Hippocampal formation (tissue), 2 donors: ENCODE measurements at places on chromosomes 12 and 14.

GRCh38 chr14:49970474-49971147 lies 77.7 kb downstream of the ARF6 start:
- DNase-seq = no peak

GRCh38 chr14:95953111-95953724 lies 76.6 kb downstream of the TUNAR start:
- no peak for DNase-seq

GRCh38 chr12:5568325-5568981 lies 136.5 kb downstream of the NTF3 start:
- no peak for DNase-seq

- no peak for DNase-seq
Observed at GRCh38 chr14:70011098-70011497, 131.9 kb downstream of the SMOC1 start.

GRCh38 chr14:100767788-100768536 lies 41.3 kb downstream of the DLK1 start:
- DNase-seq = no peak

DNA sequence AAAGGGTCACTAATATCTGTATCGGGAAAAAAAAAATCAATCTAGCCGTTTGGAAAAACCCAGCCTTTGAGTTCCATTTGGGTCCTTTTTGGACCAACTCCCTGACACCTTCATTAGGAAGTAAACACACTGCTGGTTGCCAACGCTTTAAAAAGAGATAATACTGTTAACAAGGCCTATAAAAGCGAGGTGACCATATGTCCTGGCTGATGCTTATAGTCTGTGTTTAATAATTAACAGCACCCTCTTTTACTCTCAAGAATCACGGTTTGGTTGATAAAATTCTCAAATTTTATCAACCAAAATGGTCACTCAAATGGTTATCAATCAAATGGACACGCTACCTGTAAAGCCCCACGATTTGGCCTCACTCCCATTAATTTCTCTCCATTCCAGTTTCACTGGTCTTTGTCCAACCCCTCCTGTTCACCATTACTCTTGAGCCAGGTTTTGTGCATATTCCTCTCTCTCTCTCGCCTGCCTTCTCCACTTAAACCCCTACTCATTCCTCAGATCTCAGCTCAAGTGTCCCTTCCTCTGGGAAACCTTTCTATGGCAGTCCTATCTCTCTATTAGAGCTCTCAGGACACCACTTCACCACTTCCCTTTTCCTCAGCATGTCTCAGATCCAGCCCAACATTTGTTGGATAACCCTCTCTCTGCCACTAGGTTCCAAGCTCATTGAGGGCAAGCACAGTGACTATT lies 9.5 kb downstream of the BTG1 start:
- DNase-seq = no peak

- DNase-seq = no peak
Observed at GRCh38 chr14:34106310-34106709, 155.4 kb upstream of the EGLN3 start.

- DNase-seq = no peak
Observed at GRCh38 chr12:44497044-44497443, 379.1 kb downstream of the NELL2 start.

DNA sequence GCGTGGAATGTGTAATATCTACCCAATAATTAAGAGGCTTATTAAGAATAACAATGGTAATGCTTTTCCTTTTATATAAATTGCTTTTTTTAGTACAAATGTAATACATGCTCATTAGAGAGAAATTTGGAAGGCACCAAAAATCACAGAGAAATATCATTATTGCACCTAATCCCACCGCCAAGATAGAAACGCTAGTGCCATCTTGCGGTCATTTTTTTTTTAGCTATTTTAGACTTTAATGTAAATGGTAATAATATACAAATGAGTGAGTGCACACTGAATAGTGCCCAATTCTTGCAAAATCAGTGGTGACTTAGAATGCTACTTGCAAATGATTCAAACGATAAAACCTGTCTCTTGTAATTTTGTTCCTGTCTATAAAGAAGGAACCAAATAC lies 576.8 kb upstream of the TMEM132C start:
- no peak for DNase-seq

DNA sequence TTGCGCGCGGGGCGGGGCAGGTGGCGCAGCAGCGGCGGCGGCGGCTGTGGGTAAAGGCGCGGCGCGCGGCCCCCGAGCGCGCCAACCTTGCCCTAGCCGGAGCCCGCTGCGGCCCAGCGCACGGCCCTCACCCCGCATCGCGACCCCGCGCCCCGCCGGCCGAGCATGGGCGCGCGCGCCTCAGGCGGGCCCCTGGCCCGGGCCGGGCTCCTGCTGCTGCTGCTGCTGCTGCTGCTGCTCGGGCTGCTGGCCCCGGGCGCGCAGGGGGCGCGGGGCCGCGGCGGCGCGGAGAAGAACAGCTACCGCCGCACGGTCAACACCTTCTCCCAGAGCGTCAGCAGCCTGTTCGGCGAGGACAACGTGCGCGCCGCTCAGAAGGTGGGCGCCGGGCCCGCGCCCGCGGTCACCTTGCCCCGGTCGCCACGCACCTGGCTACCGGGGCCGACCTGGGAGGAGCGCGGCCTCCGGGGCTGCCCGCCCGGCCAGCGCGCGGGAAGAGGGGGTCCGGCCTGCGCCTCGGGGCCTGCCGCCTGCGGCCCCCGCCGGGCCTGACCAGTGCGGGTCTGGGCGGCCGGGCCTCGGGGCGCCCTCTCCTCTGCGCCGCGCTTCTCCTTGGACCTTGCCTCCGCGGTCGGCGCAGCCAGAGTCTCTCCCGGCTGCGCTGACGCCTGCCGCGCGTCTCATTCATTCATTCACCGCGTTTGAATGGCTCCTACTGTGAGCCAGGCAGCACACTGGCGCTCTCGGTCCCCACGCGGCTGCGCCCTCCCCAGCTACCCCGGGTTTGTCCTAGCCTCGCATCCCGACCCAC lies at the start of gene BRI3BP:
TSS of gene BRI3BP (plus strand) at position 20 of the 811 bp plus-strand sequence. CDS start at position 166, 146 bp downstream.
- DNase-seq = peak; percentile 46

DNA sequence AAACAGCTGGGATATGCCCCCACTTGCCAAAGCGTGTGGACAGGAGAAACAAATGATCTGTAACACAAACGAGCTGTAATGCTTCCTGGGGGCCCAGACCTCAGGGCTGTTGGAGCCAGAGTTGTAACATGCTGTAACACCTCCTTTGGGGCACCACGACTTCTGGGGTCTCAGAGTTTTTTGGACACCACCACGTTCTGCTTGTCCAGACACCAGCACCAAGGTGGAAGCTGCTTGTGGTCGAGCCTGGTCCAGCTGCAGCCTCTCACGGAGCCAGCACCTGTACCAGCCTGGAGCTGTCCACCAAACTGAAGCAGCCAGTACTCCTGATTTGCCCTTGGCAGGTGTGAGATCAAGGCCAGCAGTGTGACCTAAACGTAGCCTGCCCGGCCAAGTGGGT lies 879.4 kb downstream of the SLC6A15 start:
- DNase-seq = no peak

DNA sequence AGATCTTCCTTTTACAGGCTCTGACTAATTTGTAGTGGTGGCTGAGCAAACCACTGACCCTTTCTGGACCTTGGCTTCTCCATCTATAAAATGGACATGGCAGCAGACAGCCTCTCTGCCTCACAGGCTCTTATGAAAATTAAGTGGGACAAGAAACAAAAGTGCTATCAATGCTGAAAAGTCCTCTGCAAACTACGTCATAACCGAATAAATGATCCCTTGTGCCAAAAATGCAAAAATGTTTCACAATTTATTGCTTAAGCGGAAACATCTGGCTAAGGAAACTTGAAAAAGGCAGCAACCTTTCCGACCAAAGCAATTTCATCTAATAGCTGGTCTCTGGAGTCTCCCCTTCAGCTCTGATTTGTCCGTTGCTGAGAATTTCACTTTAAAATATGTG lies 108.5 kb upstream of the PLXNC1 start:
- no peak for DNase-seq

DNA sequence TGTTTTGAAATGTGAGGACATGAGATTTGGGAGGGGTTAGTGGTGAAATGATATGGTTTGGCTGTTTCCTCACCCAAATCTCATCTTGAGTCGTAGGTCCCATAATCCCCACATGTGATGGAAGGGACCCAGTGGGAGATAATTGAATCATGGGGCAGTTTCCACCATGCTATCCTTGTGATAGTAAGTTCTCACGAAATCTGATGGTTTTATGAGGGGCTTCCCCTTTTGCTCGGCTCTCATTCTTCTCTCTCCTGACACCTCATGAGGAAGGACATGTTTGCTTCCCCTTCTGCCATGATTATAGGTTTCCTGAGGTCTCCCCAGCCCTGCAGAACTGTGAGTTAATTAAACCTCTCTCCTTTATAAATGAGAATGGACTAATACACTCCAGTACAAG lies 18.0 kb downstream of the GALNT6 start:
- DNase-seq = no peak

DNA sequence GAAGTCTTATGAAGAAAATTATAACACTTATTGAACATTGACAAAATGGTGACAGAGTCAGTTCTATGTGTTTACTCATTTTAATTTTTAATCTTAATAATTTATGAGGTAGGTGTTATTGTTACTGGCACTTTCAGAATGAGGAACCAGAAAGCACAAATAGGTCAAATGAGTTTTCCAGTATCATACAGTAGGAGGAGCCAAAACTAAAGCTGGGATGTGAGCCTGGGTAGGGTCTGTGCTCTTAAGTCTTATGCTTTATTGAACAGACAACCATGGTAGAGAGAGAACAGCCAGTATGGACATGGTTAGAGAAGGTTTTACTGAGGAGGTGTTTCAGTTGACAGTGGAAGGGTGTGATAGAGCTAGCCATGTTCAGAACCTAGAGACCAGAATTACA lies 775.7 kb downstream of the TMTC2 start:
- DNase-seq = no peak

- no peak for DNase-seq
Observed at GRCh38 chr14:94581127-94581999, at the start of gene SERPINA5. Gene SERPINA5 (plus strand): TSS chr14:94581426. CDS start chr14:94587363, 5,937 bp downstream.

DNA sequence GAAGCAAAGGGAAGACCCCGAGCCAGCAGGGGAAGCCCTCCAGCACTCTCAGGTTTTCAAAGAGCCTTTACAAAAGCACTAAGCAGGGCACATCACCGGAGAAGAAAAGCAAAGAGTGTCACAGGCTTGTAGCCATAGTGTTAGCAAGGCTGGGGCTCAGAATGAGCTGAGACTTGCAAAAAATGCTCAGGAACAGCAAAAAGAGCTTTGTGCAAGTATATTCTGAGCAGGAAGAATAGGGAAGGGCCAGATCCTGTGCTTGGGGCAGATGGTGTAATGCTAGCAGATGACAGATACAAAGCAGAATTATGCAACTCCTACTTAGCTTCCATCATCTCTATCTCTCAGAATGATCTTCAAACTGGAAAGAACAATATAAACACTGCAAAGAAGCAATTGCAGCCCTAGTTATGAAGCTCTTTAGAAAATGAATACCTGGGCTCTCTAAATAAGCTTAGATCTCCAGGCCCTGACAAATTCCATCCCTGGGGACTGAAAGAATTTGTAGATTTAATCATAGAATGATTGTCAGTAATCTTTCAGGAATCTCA lies 23.7 kb upstream of the PARP11 start:
- DNase-seq = no peak

- DNase-seq = no peak
Observed at GRCh38 chr12:26514364-26514763, 318.6 kb downstream of the ITPR2 start.

DNA sequence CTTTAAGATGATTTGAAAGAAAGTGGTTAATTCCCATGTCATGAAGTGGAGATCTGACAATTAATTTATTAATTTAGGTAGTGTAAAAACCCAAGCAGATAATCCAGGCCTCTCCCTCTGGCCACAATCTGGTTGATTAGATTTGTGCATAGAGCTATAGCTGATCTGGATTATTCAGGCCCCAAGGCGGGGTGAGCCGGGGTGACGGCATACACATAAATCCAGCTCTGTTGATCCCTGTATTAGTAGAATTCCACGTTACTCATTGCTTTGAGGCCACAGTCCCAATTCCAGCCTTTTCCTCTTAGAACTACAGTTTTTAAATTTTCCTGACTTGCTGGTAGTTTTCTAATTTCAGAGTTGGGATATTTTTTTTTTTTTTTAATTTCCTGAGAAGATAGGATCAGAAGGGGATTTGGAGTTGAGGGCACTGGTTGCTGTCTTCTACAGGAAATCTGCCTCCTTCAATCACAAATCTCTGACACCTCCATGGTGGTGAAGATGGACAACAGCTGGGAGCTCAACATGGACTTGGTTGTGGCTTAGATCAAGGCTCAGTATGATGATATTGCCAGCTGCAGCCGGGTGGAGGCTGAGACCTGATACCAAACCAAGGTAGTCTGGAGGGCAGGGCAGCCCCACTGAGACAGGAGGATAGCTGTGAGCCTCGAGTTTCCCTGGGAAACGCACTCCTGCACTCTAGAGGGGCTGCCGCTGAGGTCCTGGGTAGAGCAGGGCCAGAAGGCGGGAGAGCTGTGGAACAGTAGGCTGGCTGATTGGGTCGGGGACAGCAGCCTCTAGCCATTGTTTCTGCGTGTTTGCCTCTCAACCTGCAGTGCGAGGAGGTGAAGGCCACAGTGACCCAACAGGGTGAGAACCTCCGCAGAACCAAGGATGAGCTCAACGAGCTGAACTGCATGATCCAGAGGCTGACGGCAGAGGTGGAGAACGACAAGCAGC lies 19.4 kb downstream of the KRT85 start:
- DNase-seq = no peak

DNA sequence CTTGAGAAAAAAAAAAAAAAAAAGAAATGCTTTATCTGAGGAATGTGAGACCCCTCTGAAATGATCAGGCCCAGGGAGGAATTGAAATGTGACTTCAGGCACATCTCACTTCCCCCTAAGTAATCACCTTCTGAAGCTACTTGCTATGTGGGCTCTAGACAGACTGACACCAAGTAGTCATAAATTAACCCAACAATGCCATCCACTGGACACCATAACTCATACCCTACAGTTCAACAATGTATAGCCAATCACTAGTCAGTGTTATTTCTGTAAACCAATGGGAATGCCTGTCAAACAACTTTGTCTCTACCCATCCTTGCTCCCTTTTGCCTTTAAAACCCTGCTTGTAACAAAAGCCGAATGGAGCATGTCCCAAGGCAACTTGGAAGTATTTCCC lies 182.7 kb upstream of the TMPO start:
- no peak for DNase-seq

DNA sequence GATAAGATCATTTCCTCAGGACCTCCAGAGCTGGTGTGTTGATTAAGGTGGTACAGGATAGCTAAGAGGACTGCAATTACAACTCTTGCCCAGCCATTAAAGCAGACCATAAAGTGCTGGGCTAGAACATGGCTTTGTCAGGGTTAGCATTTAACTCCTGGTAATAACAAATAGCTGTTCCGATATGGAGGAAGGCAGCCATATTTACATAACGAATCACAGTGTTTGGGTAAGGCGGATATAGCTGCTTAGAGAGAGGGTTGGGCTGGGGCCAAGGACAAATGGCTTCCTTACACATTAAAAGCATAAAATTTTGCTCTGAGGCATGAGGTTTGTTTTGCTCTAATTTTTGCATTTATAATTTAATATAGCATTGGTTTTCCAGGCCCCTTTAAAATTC lies 297.7 kb upstream of the DDHD1 start:
- no peak for DNase-seq
